ENCODE measurements at places on chromosomes 6 and 20.

- no peak for DNase-seq
Observed at GRCh38 chr6:94751641-94752329, 825.5 kb upstream of the MANEA start.

DNA sequence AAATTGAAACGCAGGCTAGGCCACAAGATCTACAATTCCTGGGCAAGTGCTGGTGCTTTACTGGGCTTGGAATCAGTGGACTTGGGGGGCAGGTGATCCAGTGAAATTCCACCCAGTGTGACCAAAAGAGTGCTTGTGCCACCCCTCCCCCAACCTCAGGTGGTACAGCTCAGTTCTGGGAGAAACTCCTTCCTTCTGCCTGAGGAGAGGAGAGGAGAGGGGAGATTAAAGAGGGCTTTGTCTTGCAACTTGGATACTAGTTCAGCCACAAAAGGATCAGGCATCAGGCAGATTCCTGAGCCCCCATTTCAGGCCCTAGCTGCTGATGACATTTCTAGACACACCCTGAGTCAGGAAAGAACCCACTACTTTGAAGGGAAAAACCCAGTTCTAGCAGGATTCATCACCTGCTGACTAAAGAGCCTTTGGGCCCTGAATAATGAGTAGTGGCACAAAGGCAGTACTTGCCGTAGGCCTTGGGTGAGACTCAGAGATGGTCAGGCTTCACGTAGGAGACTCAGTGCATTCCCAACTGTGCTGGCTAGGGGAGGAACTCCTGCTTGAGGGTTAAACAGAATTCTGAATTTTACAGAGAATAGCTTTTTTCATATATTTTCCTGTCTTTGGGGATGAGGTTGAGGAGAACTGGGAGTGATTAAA is 446.7 kb downstream of the BMP2 start:
- DNase-seq = no peak

DNA sequence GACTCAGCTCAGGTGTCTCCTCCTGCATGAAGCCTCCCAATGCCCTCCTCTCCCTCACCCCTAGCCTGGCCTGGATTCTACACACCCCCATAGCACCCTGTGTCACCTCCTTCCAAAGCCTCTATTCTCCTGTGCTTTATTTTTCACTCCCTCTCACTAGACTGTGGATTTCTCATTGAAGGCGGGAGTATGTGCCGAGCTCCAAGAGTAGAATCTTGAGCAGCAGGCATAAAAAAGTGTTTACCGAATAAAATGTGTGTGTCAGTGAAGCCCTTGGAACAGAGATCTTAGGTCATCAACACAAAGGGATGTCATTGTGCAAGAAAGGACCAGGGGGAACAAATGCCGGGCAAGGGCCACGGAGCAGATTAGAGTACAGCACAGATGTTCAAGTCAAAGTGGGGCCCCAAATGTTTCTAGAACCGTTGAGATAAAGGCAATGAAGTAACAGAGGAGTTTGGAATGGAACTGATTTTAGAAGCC is 106.1 kb upstream of the TMEM170B start:
- DNase-seq = no peak

GRCh38 chr6:165961233-165961632 is 206.4 kb downstream of the TBXT start:
- DNase-seq = no peak

DNA sequence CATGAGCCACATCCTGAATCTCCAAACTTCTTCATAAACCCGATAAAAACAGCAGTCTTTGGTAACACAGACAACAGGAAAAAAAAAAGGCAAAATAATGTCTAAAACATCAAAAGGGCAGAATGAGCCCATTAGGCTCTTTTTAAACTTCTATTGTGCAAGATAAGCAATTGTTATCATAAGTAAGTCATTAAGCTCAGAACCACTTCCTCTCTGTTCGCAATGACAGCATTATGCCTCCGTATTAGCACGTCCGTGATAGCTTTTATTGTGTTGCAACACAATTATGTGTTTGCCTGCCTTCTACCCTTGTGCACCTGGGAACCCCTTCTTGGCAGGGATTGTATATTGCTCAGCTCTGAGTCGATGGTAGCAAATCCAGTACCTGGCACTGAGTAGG is 147.1 kb downstream of the LRFN2 start:
- no peak for DNase-seq

DNA sequence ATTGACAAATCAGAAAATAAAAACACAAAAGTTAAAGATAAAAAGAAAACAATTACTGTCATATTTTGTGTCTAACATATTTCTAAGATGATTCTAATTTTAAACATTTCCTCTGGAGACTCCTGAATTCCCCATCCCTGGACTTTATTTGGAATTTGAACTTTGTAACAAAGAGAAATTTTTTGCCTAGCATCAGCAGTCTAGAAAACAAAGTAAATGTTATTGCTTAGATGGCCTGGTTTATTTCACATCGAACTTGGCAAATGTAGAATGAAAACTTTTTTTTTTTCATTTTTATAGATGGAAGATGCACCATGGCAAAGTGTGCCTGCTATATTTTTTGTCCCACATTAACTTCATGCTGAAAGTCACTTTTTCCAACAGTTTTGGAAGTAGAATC is 159.1 kb downstream of the TBX18 start:
- no peak for DNase-seq

DNA sequence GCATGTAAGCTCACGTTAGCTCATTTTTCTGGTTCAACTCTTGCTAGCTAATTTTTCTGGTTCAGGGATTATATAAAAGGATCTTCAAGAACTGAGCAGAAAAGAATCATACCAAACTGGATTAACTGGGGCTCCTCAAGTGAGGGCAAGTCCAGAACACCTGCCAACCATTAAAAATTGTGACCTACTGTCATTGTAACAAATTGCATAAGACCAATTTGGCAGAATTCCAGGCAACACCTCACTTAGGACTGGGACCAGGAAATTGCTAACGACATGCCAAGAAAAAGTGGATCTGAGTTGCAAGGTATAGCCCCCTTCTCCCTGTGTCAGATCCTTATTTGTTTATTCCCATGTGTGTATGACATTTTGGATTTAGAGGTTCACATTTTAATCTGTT is 216.6 kb downstream of the HIVEP2 start:
- peak; percentile 59 for DNase-seq

- no peak for DNase-seq
Observed at GRCh38 chr20:63926298-63926697, 29.9 kb downstream of the UCKL1 start.

DNA sequence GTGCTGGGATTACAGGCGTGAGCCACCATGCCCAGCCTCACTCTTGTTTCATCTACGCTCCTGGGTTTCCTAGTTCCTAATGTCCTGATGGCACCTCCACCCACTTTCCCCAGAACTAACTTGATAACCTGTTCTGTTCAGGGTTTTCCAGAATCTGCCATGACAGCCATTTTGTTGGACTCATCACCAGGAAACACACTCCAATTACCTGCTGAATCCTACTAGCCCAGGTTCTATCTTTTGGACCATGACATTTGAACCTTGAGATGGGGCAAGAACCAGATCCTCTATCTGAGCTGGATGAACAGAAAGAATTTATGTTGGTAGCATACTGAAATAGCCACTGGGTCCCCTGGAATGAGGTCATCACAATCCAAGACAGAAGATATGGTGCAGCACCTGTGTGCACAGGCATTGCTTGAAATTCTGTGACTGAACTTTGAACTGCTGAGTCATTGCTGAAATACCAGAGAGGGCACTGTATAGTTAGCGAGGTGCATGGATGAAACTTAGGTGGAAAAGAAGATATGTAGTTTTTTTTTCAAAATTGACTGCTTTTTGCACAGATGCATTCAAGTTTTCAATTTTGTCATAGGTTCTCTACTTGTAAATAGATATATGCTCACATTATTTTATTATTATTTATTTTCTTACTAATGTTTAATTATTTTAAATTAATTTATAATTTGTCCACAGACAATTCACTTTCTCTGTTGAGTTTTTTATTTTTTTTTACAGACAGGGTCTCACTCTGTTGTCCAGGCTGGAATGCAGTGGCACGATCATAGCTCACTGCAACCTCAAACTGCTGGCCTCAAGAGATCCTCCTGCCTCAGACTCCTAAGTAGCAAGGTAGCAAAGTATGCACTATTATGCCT is 42.8 kb upstream of the TASP1 start:
- no peak for DNase-seq

- DNase-seq = no peak
Observed at GRCh38 chr20:48912065-48912464, 9.4 kb upstream of the ARFGEF2 start.

DNA sequence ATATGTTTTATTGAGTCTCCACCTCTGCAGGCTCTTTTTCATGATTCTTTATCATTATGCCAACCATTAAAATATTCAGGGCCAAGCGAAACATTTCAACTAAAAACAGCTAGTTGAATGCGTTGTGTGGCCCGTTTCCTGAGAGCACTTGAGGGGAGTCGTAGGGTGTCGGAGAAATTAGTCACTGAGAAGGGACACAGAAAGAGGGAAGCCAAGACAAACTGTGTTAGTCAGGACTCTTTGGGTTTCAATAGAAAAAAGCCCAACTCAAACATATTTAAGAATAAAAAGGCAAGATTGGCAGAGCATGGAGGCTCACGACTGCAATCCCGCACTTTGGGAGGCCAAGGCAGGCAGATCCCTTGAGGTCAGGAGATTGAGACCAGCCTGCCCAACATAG is 58.9 kb downstream of the MAFB start:
- DNase-seq = no peak

DNA sequence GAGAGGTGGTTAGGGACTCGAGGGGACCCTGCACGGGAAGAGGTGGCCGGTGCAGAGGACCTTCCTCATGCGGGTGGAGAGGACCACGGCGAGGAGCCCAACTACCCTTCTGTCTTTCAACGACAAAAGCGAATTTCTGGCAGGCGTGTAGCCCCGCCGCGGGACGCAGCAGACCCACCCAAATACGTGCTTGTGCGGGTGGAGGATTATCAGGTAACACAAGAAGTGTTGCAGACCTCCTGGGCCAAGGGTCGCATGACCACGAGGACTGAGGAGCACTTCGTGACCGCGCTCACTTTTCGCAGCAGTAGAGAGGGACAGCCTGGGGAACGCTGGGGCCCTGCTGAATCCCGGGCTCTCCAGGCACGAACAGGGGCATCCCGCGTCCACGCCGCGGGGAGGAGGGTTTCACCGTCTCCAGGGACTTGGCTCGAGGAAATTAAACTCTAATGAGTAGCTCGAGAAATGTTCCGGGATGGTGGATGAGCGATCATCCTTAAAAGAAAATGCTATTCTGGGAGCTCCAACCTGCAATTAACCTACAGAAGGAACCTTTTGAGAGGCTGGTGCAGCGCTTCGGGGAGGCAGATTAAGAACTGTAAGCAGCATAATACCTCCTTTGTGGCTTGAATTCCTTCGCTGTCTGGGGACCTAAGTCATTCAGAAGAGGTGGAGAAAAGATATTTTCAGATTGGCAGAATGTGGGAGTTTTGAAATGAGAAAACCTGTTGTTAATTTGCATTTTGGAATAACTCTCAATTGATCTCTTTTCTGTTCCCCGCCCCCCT is 804 bp downstream of the C6orf141 start:
- peak; percentile 1 for DNase-seq

DNA sequence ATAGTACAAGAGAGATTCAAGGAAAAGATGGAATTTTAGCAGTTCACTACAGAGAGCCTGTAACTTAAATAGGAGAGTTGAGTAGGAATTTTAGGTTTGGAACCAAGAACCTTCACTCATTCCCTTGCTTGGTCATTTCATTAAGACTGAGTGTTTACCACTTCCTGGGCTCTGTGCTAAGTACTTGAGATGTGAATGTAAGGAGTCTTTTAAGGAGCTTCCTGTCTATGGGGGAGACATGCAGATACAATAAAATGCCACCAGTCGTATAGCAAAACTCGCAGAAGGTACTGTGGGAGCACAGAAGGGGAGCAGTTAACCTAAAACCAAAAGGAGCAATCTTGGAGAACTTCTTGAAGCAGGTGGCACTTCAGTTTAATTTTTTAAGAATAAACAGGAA is 204.2 kb downstream of the SLC24A3 start:
- no peak for DNase-seq

DNA sequence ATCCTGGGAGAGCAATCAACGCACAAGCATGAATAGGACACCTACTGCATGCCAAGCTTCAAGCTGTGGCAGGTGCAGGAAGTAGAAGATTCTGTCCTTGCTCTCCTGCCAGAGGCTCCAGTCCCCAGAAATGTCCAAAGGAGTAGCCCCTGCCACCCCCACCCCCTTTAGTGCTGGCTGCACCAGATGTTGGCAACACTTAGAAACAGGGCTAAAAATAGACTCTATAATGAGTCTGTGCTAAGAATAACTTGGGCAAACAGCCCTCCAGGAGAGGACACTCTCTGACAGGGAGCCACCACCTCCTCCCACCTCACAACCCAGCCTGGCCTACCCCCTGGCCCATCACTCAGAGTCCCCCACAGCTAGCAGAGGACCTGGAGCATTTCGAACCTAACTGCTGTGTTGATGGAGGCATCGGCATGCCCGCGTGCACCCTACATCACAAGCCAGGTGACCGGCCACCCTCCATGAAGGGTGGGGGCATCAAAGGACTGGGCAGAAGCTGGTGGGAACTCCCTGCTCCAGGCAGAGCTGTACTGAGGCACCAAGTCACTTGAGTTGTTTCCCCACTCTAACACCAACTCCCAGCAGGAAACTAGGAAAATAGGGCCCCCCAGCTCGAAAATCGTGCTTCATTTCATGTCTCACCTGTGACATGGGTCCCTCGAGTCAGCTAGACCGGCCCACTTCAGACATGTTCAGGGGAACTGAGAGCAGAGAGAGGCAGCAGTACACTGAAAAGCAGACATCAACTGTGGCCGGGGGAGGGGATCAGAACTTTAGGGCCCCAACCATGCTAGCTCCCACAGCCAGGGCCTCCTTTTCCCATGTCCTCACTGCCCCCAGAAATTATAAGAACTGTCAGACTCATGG is 18.7 kb downstream of the TFEB start:
- peak; percentile 6 for DNase-seq

- no peak for DNase-seq
Observed at GRCh38 chr20:2833761-2834160, 6.7 kb downstream of the PCED1A start.

- DNase-seq = no peak
Observed at GRCh38 chr20:51591871-51592270, 49.4 kb upstream of the NFATC2 start.

GRCh38 chr6:3352678-3353077 is 93.9 kb downstream of the PSMG4 start:
- no peak for DNase-seq
